Nasal cavity respiratory epithelium epithelial cell of viscerocranial mucosa (primary cell): ENCODE measurements at places on chromosomes 12 and 14. TPM values are rescaled to one million over a fixed set of nuclear protein-coding genes. Genes with fewer than 3 reads are reported as not detected.

Gene ALG10
- total RNA-seq: 9.0 and 9.6 TPM in 2 replicates

Gene RERG
- under 0.01 and 0.36 TPM in 2 replicates for total RNA-seq

Gene CLEC14A
- total RNA-seq: not detected in 2 replicates

Gene NRL
- 1.1 and 1.7 TPM in 2 replicates for total RNA-seq

Gene COL2A1
- total RNA-seq: 0.07 TPM in 1 of 2 replicates, not detected in the other

Gene ANKRD33
- not detected in 2 replicates for total RNA-seq

Gene SALL2
- under 0.01 and 0.71 TPM in 2 replicates for total RNA-seq

Gene LMNTD1
- 0.14 TPM in 1 of 2 replicates, not detected in the other for total RNA-seq

Gene GLRX5
- 33.7 and 57.8 TPM in 2 replicates for total RNA-seq

Gene PRPH
- 0.07 and 0.34 TPM in 2 replicates for total RNA-seq

Gene PFKM
- total RNA-seq: 32.8 and 57.4 TPM in 2 replicates

Gene BCL11B
- total RNA-seq: 8.9 and 14.8 TPM in 2 replicates

Gene CCDC175
- total RNA-seq: not detected in 2 replicates

Gene SLC10A1
- under 0.01 TPM in 1 of 2 replicates, not detected in the other for total RNA-seq

Gene ADAMTS20
- total RNA-seq: not detected in 2 replicates

Gene POTEM
- total RNA-seq: not detected in 2 replicates

Gene SFSWAP
- total RNA-seq: 20.5 and 24.0 TPM in 2 replicates

Gene SRRM4
- not detected in 2 replicates for total RNA-seq

Gene PRB3
- not detected in 2 replicates for total RNA-seq

Gene C12orf50
- total RNA-seq: under 0.01 TPM in 1 of 2 replicates, not detected in the other

Gene IL23A
- 0.21 and 0.34 TPM in 2 replicates for total RNA-seq

Gene TNFRSF1A
- total RNA-seq: 51.6 and 110 TPM in 2 replicates

Gene NXPH4
- 1.0 and 14.2 TPM in 2 replicates for total RNA-seq

Gene USP44
- 0.21 and 0.34 TPM in 2 replicates for total RNA-seq

Gene TTC9
- 5.8 and 7.3 TPM in 2 replicates for total RNA-seq

Gene DAD1
- 162 and 217 TPM in 2 replicates for total RNA-seq
